ENCODE measurements at places on chromosomes 2 and 18.

- DNase-seq, result peak; percentile 82
These were observed 1.6 kb upstream of the PSTPIP2 start for GRCh38 chr18:46073474-46074331.

DNA sequence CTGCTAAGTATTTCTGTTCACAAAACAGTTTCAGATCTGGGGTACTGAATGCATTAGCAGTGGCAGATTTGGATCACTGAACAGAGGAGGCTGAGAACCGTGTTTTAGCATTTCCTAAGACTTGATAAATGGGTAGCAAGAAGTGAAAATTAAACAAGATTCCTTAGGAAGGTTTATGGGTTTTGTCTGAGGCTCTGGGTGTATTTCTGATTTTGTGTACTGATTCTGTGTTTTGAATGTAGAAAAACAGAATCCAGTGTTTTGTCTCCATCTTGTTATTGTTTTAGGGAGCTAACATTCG is 1.4 kb downstream of the FAM117B start:
- no peak for DNase-seq

GRCh38 chr2:238906254-238906935 is 58.5 kb downstream of the TWIST2 start:
- no peak for DNase-seq

DNA sequence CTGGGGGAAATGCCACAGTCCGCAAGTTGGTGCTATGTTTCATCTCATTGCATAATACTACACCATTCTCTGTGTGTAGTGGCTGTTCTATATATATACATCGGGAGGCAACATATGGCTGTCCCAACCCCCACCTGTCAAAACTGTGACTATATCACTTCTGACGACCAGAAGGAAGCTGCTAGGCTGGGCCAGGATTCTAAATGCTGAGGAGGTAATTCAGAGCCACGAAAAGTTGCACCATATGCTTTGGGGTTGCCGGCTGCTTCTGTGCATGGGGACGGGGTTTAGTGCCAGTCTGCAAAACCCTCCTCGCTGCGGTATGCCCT is 117.3 kb downstream of the MSH2 start:
- no peak for DNase-seq

GRCh38 chr2:142725386-142725785 is 152.1 kb upstream of the KYNU start:
- no peak for DNase-seq

GRCh38 chr18:21855432-21855831 is 114.8 kb downstream of the MIB1 start:
- DNase-seq, result no peak

DNA sequence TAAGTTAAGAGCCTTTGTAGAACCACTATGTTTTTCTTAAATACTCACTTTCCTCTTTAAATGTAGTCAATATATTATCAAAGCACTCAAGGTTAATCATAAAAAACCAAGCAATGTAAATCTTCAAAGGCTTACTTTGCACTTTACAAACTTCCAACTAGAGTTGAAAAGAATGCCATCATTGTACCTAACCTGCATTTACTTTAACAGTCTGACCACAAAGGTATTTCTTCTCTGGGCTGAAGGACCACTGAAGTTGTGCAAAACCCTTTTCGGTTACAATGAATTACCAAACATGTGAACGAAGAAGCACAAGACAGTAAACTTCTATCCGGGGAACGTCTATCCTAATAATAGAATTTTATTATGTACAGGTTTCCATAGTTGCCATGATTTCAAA is 3.0 kb downstream of the HNRNPLL start:
- no peak for DNase-seq

- no peak for DNase-seq
These were observed 192.0 kb downstream of the MTX2 start for GRCh38 chr2:176461098-176461808.

DNA sequence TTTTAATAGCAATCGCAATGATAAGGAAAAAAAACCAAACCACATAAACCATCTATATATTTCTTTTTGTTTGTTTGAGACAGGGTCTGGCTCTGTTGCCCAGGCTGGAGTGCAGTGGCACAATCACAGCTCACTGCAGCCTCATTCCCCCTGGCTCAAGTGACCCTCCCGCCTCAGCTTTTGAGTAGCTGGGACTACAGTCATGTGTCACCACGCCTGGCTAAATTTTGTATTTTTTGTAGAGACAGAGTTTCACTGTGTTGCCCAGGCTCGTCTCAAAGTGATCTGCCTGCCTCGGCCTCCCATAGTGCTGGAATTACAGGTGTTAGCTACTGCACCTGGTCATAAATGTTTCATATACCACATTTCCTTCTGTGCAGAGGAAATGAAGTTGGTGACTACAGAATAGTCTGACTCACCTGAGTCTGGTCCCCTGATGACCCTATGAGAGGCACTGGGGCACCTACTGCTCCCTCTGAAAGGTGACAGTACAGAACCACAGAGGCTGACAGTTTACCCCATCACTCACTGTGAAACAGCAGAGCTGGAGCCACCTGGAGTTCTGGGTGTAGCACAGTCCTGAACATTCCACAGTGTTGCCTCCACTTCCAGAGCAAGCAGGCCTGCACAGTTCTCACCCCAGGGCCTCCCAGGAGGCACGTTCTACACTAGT is 183.7 kb upstream of the PXDN start:
- no peak for DNase-seq

GRCh38 chr18:12011199-12011956 is 30.1 kb downstream of the IMPA2 start:
- no peak for DNase-seq

DNA sequence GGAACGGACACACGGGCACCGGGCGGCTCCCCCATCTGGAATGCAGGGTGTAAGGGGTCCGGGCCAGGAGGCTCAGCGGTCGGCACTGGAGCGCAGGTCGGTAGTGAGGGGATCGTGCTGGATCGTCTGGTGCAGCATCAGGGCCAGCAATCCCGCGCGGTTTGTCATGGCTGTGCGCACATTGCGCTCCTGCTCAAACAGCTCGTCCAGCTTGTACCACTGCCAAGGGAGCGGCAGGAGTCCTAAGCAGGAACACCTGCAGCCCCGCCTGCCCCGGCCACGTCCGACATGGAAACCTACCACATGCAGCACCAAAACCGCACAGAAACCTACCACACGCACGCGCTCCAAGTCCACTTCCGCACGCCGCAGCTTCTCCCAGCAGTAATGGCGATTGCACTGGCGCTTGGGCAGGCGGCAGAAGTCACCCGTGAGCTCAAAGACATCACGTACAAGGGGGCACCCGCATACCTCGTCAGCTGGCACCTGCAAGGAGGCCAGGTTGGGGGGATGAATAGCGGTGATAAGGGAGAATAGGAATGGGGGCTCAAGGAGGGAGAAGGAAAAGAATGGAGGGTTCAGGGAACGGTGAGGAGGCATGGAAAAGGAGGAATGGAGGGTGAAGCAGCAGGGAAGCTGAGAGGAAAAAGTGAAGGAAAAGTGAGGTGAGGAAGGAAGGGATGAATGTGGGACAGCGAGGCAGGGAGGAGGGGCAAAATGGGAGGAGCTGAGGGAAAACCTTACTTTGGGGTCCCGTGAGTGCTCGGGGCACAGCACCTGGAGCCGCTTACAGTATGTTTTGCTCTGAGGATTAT is 1.4 kb upstream of the MBD1 start:
- DNase-seq, result no peak

DNA sequence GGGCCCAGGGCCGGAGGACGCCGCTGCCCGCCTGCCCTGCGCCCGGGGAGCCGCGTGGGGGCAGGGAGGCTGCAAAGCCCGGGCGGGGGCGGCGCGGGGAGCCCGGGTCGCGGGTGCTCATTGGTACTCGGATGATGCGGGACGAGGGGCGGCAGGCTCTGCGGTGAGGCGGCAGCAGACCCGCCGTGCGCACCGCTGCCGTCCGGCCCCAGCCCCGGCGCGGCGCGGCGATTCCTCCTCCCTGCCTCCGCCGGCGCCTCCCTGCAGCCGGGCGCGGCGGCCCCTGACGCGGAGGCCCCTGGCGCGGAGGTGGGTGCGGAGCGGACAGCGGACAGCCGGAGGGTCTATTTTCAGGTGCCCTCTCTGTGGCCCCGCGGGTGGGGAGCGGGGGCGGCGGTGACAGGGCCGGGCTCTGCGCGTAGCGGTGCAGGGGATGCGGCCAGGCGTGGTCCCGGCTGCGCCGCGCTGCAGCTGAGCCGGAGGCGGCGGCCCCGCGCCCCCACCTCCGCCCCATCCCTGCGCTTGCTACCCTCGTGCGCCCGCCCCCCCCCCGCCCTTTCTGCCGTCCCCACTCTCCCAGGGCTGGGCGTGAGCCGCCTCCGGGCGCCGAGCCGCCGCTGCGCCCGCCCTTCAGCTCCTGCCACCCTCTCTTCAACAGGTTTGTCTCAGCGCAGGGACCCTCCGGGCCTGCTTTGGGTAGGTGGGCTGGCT is 640 bp downstream of the SPTBN1 start:
- DNase-seq, result no peak

- no peak for DNase-seq
These were observed 126.1 kb downstream of the HNMT start for GRCh38 chr2:138090330-138090729.

- no peak for DNase-seq
These were observed 181.7 kb upstream of the SH3BP4 start for GRCh38 chr2:234770031-234770506.
